ENCODE measurements at places on chromosomes 1 and 21.

DNA sequence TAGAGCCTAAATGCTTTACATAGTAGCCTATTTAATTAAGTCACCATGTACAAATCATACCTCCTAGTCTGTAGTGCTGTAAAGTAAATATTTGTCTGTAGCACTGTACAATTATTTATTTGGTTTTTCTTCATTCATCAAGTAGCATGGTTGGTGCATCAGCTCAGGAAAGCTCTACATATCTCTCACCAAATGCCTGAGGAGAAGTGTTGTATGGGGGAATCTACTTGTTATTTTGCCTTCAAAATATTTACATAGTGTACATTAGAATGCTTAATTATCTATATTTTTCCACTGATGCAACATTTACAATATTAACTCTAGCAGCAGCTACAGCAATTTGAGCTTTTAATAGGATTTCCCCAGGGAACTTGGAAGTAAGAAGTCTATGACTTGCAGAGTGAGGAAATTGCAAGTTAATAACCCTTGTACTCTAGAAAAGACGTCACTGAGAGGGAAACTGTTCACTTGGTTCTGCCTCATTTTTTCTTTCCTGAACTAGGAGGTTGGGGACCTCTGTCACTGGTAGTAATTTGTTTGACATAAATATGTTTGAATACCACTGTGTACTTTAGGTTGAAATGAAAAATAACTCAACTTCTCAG lies 207.4 kb downstream of the PDE4B start:
- no peak for DNase-seq

GRCh38 chr21:43733529-43734071 lies 14.7 kb downstream of the PDXK start:
- no peak for DNase-seq

DNA sequence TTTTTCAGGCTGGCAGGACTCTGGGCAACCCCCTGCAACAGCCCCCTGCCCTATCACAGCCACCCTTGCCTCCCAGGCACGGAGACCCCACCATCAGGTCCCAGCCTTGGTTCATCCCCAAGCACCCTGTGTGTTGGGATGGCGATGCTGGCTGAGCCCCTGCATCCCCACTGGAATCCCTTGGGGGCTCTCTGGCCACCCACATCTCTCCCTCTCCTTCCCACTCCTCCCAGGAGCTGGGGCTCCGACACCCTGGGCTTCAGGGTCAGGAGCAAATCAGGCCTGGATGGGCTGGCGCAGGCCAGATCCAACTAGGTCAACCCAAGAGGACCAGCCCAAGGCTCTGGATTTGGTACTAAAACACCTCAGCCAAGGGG lies 25.9 kb downstream of the COL6A1 start:
- no peak for DNase-seq

- no peak for DNase-seq
Observed at GRCh38 chr21:45297329-45297728, 9.6 kb upstream of the POFUT2 start.

DNA sequence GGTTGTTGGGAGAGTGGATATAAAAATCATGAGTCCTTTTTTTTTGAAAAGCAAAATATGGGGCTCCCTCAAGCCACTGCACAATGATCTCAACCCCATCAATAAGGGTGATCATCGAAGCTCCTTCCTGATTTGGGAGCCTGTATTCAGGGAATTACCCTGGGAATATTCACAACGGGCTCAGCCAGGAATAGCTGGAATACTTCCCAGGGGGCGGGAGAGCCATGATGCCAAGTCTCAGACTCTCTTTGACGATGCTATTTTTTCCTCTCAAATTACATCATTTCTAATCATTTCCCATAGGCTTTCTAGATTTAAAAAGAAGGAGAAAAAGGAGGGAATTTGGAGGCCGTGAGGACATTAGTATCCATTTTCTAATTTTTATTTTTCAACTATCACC lies 18.4 kb downstream of the OLIG1 start:
- DNase-seq, result no peak

DNA sequence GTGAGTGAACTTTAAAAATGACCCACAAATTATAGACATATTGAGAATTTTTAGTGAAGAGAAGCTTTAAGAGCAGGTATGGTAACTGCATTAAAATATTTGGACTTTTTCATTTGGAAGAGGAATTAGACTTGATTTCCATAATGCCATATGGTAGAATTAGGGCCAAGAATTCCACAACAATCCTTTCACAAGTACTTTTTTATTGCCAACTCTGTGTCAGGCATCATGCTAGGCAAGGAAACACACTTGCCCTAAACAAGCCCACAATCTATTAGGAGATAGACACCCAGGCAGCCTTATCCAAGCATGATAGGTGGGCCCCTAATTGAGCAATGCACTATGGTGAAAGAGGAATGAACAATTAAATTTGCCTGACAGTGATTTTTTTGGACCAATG lies 353.0 kb downstream of the TGFB2 start:
- no peak for DNase-seq

GRCh38 chr1:114330451-114330983 lies 176.8 kb upstream of the SYT6 start:
- no peak for DNase-seq

- DNase-seq, result no peak
Observed at GRCh38 chr1:43936431-43937151, 3.0 kb downstream of the ARTN start.

DNA sequence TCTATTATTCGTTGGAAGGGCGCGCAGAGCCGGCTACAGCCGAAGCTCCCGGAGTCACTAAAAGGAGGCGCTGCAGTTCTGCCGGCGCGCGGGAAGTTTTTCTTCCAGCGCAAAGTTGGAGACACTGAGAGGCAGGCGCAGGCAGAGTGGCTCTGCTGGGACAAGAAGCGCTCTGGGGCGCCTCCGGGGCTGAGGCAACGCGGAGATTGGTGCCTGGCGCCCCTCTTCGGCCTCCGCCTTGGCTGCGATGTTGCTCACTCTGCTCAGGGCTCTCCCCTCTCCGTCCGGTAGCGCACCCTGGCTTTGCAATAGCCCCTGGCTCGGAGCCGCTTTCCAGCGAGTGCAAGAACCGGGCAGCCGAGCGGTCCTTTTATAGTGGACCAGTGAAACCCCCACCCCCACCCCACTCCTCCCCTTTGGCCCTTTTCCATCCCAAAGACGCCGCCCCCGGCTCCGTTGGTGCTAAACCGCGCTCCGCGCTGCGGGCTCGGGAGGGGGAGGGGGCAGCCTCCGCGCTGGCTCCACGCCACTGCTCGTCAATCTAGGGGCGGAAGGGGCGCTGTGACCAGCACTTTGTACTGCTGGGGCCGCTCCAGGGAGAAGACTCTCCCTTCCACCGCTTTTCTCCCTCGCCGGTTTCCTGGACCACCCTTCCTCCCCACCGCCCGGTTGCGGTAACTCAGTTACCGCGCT lies at the start of gene ADAMTS1:
TSS of gene ADAMTS1 (minus strand) at position 344 of the 693 bp plus-strand sequence. CDS start 455 bp downstream, outside the sequence.
- DNase-seq, result no peak

- no peak for DNase-seq
Observed at GRCh38 chr1:1062348-1063163, 11.6 kb downstream of the RNF223 start.

DNA sequence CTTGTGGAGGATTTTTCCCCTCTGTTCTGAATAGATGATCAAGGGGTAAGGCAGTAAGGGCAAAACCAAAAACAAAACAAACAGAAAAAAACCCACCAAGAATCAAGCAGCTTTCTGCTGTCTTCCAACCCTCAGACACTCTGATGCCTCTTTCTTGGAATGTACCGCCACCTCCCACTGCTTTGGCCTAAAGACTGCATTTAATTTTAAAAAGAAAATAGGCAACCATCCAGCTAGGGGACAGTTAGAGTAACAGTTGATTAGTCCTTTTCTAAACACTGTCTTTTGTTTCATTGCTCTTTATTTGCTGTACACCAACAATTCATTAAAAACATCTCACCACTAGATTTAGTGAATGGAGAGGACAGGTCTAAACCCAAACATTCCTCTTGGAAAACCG lies 21.5 kb downstream of the WLS start:
- no peak for DNase-seq

- DNase-seq, result no peak
Observed at GRCh38 chr1:236058141-236058934, 6.6 kb downstream of the NID1 start.

GRCh38 chr1:226688808-226689207 lies 50.3 kb downstream of the ITPKB start:
- DNase-seq, result no peak

DNA sequence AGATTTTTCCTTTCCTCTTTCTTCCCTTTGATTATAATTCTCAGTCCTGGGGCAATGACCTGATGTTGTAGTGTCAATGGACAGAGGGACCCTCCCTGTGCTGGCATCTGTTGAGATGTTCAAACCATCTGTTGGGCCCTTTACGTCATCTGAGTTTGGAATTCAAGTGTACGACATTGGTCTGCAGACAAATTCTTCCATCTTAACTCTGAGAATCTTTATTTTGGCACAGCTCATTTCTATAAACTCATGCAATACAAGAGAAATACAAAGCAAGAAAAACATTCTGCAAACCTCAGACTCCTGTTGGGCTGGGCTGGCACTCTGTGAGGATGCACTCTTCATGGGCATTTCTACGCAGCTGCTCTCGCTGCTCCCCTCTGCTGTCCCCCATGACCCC lies 54.2 kb downstream of the IFI44 start:
- DNase-seq, result no peak

GRCh38 chr1:75165264-75165663 lies 31.1 kb downstream of the LHX8 start:
- no peak for DNase-seq

DNA sequence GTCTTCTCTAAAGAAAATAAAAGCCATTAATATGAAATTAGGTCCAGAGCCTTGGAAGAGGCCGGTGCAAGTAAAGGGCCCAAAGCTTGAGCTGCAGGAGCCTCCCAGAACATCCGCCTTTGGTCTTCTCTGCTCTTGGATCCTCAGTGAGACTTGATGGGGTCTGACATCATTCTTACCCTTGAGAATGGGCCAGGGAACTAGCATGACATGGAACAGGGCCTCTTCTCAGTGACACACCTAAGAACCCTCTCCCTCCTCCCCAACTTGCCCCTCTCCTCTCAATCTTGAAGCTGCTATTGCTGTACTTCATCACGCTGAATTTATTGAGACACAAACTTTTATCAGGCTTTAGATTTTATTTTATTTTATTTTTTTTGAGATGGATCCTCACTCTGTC lies 40.3 kb upstream of the SRSF10 start:
- no peak for DNase-seq

DNA sequence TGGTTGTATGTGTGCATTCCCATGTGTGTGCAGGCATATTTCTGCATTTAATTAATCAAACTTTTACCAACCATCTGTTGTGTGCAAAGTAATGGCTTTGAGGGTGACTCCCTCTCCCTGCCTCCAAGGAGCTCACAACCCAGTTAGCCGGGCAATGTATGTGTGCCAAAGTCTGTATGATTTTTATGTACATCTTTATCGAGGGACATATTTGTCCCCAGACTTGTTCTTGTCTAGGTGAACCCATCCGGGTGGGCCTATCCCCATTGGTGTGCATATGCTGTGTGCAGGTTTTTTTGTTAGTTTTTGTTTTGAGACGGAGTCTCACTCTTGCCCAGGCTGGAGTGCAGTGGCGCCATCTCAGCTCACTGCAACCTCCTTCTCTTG lies 1.8 kb downstream of the SYTL1 start:
- no peak for DNase-seq

DNA sequence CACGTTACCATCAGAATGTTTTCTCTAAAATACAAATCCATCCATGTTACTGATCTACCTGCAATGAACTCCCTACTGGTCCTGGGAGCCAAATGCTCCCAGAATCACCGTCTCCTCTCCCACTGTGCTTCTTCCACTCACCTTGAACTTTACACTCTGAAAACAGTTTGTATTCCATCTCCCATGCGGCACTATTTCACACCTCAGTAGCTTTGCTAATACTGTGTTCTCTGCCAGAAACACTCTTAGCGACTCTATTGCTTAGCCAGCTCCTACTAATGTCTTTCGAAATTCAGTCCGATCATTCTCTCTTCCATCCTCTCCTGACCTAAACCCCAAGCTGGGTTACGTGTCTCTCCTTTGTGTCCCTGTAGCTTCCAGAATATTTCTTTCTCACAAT lies 284.4 kb upstream of the DUSP10 start:
- DNase-seq, result no peak

DNA sequence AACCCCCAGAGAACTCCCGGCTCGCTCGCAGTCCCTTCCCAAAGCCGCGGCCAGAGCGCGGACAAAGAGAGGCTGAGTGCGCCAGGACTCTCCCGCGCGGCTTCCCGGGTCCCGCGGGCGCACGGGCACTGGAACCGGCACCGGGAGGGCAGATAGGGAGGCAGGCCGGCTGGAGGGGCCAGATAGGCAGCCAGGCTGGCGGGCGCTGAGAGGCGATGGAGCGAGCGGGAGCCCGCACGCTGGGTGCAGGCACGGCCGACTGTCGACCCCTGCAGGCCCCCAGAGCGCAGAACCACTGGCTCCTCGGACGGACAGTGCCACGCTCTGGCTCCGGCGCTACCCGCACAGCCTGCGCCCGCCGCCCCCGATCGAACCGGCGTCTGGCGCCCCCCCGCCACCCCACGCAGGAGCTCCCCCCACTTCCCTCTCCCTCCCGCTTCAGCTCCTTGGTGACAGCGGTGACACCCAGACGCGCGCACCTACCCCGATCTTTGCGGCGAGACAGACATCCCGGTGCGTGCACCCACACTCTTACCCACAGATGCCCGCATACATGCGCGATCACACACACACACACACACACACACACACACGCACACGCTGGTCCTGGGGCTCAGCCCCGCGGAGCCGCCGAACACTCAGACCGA lies 534 bp downstream of the SLC6A9 start:
- DNase-seq, result no peak

DNA sequence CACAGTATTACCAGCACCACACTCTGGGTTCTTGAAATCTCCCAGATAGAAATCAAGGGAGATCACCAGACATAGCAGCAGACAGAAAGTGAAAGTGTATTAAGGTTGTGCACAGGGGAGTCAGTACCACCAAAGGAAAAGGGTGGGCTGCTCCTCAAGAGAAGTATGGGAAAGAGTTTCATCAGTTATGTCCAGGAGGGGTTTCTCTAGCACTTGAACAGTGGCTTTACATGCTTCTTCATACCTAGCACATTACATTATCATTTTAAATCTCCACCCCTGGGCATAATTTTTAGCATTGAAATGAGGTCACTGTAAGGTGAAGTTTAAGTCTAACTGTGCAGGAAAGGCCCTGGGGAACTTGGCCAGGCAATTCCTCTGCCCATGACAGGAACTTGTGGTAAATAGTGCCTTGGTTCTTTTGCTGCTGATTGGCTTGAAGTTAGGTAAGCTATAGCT lies 601.0 kb downstream of the NUF2 start:
- no peak for DNase-seq

DNA sequence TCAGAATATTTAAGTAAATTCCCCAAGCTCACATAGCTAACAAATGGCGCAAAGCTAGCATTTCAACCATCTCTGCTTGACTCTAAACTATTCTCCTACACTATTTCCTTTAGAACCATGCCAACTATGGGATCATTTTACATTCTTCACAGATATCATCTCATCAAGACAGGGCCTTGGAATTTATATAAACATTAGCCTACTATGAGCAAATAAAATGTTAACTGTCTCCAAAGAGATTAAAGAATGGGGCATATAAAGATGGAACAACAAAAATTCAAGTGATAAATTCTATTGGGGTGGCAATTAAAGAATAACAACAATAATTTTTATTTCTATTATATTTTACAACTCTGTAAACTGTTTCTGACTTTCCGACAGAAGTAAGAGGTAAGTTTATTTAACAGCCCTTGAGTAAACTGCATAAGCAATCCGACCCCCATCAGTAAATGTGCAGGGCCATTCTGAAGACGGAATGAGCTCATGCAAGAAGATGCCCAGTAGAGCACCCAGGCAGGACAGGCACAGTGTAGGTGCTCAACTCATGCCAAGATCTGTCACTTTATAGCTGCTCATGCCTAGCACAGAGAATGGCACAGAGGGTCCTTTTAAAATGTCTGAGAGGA lies 261.9 kb downstream of the VAV3 start:
- DNase-seq, result no peak

- peak; percentile 98 for DNase-seq
Observed at GRCh38 chr1:17233675-17234320, 15.1 kb upstream of the PADI3 start.

Measured in kidney epithelial cell (primary cell).